PC-3 (cell line): ENCODE measurements at places on chromosomes 1 and 21. TPM values are rescaled to one million over a fixed set of nuclear protein-coding genes. Genes with fewer than 3 reads are reported as not detected.

The OR2T11 gene
- total RNA-seq = not detected in 2 replicates

DNA sequence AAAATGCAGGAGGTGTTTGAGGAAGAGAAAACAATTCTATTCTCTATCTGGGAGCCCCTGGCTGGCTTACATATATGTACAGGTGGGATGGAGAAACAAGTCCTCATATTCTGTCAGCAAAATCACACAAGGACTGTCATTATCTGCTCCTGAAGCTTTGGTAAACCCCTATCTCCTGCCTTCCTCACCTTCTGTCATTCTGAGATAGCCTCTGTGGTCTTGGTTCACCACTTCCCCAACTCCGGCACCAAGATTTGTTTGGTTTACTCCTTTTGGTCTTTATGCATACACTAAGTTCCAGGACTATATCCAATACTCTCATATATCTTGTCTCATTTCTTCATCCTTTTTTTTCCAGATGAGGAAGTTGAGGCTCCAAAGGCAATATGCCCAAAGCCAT lies 551.1 kb downstream of the PLPP3 start:
- no peaks in the 10 kb centered on the region for H3K27me3 ChIP-seq
- H3K4me1 ChIP-seq = peaks cover 3% of the 10 kb centered on the region; the same call in 1 of the 2 replicates
- no peak for DNase-seq

The PLA2G5 gene
- not detected in 2 replicates for total RNA-seq

The PRDM16 gene
- 0.04 and 0.17 TPM in 2 replicates for total RNA-seq

The MYOC gene
- not detected in 2 replicates for total RNA-seq

The LRRC38 gene
- total RNA-seq = 2.6 and 4.8 TPM in 2 replicates

GRCh38 chr1:149877211-149877946 lies 22.0 kb upstream of the BOLA1 start:
- no peaks in the 10 kb centered on the region for H3K27me3 ChIP-seq
- no peak overlapping the region for H3K4me3 ChIP-seq
- H3K36me3 ChIP-seq = no peaks in the 10 kb centered on the region

DNA sequence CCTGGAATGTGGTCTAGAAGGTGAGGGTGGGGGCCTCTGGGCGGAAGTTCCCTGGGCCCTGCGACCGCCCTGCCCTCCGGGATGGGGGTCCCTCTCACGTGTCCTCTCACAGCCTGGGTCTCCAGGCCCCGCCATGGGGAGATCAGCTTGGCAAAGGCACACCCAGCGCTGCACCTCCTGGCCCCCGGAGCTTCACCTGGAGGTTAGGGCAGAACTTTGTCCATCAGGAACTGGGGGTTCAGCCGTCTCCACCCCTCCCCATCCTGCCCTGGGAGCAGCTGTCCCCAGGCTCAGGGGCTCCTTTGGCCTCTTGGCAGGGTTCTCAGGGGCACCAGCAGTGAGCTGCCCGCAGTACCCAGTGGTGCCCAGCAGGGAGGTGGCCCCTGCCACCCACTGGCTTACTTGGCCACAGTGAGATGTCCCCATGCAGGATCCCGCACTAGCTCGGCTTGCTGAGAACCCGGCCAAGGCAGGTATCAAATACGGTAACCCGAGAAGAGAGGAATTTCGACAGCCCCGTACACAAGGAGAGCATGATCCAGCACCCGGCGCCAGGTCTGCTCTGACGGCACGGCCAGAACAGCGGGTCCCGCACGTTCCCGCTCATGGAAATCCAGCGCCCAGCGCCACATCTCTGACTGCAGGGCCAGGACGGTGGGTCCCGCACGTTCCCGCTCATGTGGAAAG lies 36.7 kb downstream of the RRP1 start:
- no peak overlapping the region for H3K27ac ChIP-seq
- H3K27me3 ChIP-seq = no peaks in the 10 kb centered on the region
- no peaks in the 10 kb centered on the region for H3K36me3 ChIP-seq
- H3K4me3 ChIP-seq = no peak overlapping the region
- DNase-seq = peak; percentile 43

- peaks cover 33% of the 10 kb centered on the region for H3K36me3 ChIP-seq
- H3K4me1 ChIP-seq = 0 out of 2 replicates have a peak, but pooled peaks cover 1% of the 10 kb centered on the region
- no peak overlapping the region for H3K27ac ChIP-seq
Observed at GRCh38 chr1:213008564-213008963, 7.1 kb downstream of the ANGEL2 start.

The TAS1R1 gene
- total RNA-seq = not detected in 2 replicates

GRCh38 chr1:29062157-29062942 lies 61.4 kb downstream of the TMEM200B start:
- no peak overlapping the region for H3K27ac ChIP-seq
- no peak overlapping the region for H3K4me3 ChIP-seq
- H3K4me1 ChIP-seq = no peaks in the 10 kb centered on the region
- no peak for DNase-seq

The DIRAS3 gene
- not detected in 2 replicates for total RNA-seq

- peaks cover 15% of the 10 kb centered on the region for H3K4me1 ChIP-seq
- no peak for DNase-seq
- no peaks in the 10 kb centered on the region for H3K27me3 ChIP-seq
- no peak overlapping the region for H3K27ac ChIP-seq
- H3K4me3 ChIP-seq = no peak overlapping the region
Observed at GRCh38 chr1:72375226-72375625, 92.9 kb upstream of the NEGR1 start.

GRCh38 chr21:38849776-38850175 lies 44.0 kb downstream of the ETS2 start:
- no peaks in the 10 kb centered on the region for H3K36me3 ChIP-seq
- no peaks in the 10 kb centered on the region for H3K27me3 ChIP-seq
- H3K4me1 ChIP-seq = peaks cover 41% of the 10 kb centered on the region
- no peak overlapping the region for H3K4me3 ChIP-seq
- no peak for DNase-seq

DNA sequence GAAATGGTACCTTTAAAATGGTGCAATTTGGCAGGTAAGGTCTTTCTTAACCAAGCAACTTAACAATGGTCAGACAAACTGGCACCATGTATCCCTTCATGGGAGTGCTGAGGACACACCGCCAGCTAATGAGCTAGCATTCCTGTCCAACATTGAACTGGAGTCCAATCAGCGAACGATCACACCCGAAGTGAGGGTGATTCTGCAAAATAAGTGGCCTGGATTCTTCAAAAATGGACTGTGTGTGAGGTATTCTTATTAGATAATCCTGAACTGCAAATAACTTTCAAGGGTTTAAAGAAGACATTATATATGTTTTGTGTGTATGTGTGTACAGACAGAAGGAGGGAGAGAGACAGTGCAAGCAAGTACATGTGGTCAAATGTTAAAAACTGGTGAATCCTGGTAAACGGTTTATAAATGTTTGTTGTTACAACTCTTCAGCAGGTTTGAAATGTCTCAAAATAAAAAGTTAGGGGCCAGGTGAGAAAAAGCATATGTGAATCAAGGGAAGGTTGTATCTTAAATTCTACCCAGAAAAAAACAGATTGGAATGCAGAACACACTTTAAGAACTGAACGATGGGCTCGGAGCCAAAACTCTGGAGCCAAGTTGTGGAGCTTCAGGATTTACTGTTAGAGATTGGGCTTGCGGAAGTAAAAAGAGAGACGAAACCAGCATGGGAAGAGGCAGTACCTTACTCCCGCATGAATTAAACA lies 20.9 kb downstream of the GADD45A start:
- H3K36me3 ChIP-seq = peaks cover 3% of the 10 kb centered on the region; the same call in 1 of the 2 replicates
- no peak for DNase-seq
- H3K4me3 ChIP-seq = no peak overlapping the region
- peaks cover 35% of the 10 kb centered on the region for H3K4me1 ChIP-seq
- no peaks in the 10 kb centered on the region for H3K27me3 ChIP-seq

DNA sequence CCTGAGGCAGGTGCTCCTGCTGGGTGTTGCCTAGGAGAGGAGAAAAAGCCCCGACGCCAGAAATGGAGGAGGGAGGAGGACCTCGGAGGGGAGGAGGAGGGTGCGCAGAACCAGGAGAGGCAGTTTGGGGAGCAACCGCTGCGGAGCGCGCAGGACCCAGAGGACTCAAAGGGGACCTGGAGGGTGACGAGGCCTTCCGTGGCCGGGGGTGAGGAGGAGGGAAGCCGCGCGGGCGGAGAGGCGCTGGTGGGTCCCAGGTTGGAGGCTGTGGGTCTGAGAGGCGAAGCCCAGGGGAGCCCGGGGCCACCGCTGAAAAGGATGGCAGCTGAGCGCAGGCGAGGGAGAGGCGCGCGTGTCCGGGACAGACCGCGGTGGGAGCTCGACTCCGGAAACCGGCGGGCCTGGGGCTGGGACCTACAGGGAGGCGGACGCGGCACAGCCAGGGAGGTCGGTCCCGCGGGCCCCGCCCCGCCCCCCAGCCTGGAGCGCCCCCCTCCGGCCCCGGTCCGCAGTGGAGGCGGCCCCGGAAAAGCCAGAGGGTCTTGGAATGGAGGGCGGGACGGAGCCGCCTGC lies 15.1 kb downstream of the RNF223 start:
- no peaks in the 10 kb centered on the region for H3K27me3 ChIP-seq
- peaks cover 46% of the 10 kb centered on the region for H3K4me1 ChIP-seq
- H3K4me3 ChIP-seq = peak overlapping the region; percentile 85
- peaks cover 18% of the 10 kb centered on the region for H3K36me3 ChIP-seq
- no peak overlapping the region for H3K27ac ChIP-seq
- peak; percentile 48 for DNase-seq

DNA sequence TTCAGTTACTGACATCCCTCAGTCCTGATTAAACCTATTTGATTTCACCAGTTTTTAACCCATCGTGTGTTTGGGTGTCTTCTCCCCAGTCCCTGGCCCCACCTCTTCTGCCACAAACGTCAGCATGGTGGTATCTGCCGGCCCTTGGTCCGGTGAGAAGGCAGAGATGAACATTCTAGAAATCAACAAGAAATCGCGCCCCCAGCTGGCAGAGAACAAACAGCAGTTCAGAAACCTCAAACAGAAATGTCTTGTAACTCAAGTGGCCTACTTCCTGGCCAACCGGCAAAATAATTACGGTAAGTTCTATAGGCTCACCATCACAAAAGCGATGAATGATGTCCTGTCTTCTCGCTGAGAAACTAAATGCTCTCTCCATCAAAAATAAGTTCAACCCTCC lies 28.7 kb downstream of the NBPF3 start:
- H3K27me3 ChIP-seq = no peaks in the 10 kb centered on the region
- peaks cover 12% of the 10 kb centered on the region for H3K36me3 ChIP-seq
- peaks cover 40% of the 10 kb centered on the region for H3K4me1 ChIP-seq
- H3K27ac ChIP-seq = no peak overlapping the region
- DNase-seq = peak; percentile 17
- H3K4me3 ChIP-seq = no peak overlapping the region

The MMEL1 gene
- 1.8 TPM in 1 of 2 replicates, not detected in the other for total RNA-seq

The PDPN gene
- total RNA-seq = 0.29 and 0.47 TPM in 2 replicates

DNA sequence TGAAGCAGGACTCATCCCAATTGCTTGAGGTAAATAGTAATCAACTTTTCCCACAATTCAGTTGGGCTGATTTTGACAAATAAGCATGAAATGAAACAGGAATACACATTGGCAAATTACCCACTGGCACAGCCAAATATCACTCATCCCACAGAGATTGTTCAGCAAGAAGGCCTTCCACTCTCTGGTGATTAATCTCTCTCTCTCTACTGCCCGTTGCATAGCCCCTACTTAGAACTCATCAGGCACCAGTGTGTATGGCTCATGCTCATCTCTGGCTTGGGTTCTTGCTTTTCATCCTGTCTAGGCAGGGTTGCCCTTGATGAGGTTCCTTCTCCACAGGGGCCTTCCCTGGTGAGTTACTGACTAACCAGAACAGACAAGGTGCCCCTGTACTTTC lies 1.1 kb downstream of the BSDC1 start:
- H3K27ac ChIP-seq = no peak overlapping the region
- H3K4me1 ChIP-seq = peaks cover 14% of the 10 kb centered on the region
- H3K27me3 ChIP-seq = no peaks in the 10 kb centered on the region
- H3K4me3 ChIP-seq = peak overlapping the region; percentile 87
- DNase-seq = no peak
- H3K36me3 ChIP-seq = peaks cover 11% of the 10 kb centered on the region; the same call in 1 of the 2 replicates

DNA sequence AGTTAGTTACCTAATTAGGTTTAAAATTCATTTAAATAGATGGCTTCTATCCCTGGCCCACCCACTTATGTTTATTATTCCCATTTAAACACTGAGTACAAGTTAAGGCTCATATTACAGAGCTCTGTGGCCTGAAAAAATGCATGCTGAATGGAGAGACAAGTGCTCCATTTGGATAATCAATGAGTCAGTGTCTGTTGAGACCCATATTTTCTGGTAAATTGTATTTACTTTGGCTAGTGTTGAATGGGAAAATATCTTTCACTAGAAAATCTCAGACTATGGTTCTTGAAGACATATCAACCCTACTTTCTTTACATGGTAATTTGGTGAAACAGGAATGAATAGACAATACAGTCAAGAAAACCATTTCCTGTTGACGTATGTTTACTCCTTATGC lies 356.0 kb downstream of the S1PR1 start:
- no peaks in the 10 kb centered on the region for H3K4me1 ChIP-seq
- peaks cover 31% of the 10 kb centered on the region for H3K27me3 ChIP-seq
- H3K27ac ChIP-seq = no peak overlapping the region
- DNase-seq = no peak

The CNR2 gene
- not detected in 2 replicates for total RNA-seq

The RGSL1 gene
- not detected in 2 replicates for total RNA-seq

DNA sequence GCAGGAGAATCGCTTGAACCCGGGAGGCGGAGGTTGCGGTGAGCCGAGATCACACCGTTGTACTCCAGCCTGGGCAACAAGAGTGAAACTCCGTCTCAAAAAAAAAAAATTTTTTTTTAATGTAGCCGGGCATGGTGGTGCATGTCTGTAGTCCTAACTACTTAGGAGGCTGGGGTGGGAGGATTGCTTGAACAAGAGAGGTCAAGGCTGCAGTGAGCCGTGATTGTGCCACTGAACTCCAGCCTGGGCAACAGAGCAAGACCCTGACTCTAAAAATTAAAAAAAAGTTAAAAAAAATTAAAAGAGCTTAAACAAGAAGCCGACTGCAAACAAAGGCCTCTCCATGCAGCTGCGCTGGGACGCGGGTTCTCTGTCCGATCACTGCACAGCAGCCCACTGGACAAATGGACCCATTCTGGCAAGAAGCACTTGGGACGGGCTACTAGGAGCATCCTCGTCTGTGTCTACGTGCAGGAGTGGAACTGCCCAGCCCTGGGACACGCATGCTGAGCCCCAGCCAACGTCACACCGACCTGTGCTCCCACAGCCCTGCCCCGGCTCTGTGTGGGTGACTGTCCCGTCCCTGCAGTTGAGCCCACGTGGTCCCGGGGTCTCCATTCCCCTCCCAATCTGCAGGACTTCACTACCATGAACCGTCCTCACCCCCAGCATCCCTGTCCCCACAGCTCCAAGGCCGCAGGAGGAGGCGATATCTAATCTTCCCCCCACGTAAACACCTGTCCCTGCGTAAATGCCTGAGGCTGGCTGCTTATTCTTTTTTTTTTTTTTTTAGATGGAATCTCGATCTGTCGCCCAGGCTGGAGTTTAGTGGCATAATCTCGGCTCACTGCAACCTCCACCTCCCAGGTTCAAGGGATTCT lies 12.3 kb downstream of the SLC35E2B start:
- H3K4me3 ChIP-seq = no peak overlapping the region
- no peaks in the 10 kb centered on the region for H3K27me3 ChIP-seq
- peaks cover 6% of the 10 kb centered on the region; the same call in 1 of the 2 replicates for H3K36me3 ChIP-seq
- H3K27ac ChIP-seq = no peak overlapping the region
- peak; percentile 1 for DNase-seq
- no peaks in the 10 kb centered on the region for H3K4me1 ChIP-seq

DNA sequence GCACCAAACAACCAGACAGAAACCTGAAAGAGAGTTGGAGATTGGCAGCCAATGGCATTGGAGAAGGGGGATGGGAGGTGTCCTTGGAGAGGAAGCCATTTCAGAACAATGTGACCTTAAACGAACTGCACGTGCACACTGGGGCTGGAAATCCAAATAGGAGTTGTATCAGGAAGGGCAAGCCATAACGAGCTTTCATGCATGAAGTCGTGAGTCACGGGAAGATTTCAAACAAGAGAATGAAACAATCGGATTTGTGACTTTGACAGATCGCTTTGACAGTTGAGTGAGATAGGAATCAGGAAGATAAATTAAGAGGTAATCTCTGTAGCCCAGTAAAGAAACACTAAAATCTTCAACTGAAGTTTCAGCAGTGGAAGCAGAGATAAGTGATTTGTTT lies 445.8 kb upstream of the ZP4 start:
- H3K36me3 ChIP-seq = no peaks in the 10 kb centered on the region
- H3K27ac ChIP-seq = no peak overlapping the region
- DNase-seq = peak; percentile 1
